Naive B cell (primary cell): ENCODE measurements at places on chromosomes 1 and 21.
A peak's percentile ranks its signal among the peaks of the same experiment; 100 is the strongest.

GRCh38 chr1:176499671-176500070 lies 36.7 kb downstream of the PAPPA2 start:
- DNase-seq = no peak
- H3K4me3 ChIP-seq = no peak overlapping the region
- no peaks in the 10 kb centered on the region for H3K4me1 ChIP-seq
- peaks cover 7% of the 10 kb centered on the region for H3K27me3 ChIP-seq
- H3K27ac ChIP-seq = no peak overlapping the region

GRCh38 chr1:228650141-228650540 lies 85.1 kb upstream of the RHOU start:
- no peaks in the 10 kb centered on the region for H3K36me3 ChIP-seq
- no peak overlapping the region for H3K4me3 ChIP-seq
- H3K27me3 ChIP-seq = peaks cover 74% of the 10 kb centered on the region
- no peak for DNase-seq
- no peak overlapping the region for H3K27ac ChIP-seq

- H3K4me1 ChIP-seq = no peaks in the 10 kb centered on the region
- H3K27ac ChIP-seq = no peak overlapping the region
- DNase-seq = no peak
- no peak overlapping the region for H3K4me3 ChIP-seq
These were observed 559.4 kb downstream of the PLPP3 start for GRCh38 chr1:56019922-56020321.

- H3K27me3 ChIP-seq = no peaks in the 10 kb centered on the region
- H3K4me1 ChIP-seq = no peaks in the 10 kb centered on the region
- no peak overlapping the region for H3K4me3 ChIP-seq
- H3K27ac ChIP-seq = peak overlapping the region; percentile 45
- H3K36me3 ChIP-seq = no peaks in the 10 kb centered on the region
- DNase-seq = no peak
These were observed 261.3 kb upstream of the CHRM3 start for GRCh38 chr1:239125027-239125426.

GRCh38 chr1:220748936-220749335 lies 814 bp downstream of the MTARC2 start:
- H3K27ac ChIP-seq = no peak overlapping the region
- H3K27me3 ChIP-seq = peaks cover 58% of the 10 kb centered on the region
- H3K4me3 ChIP-seq = peak overlapping the region; percentile 82
- H3K4me1 ChIP-seq = peaks cover 4% of the 10 kb centered on the region
- H3K36me3 ChIP-seq = no peaks in the 10 kb centered on the region

GRCh38 chr1:185017338-185017737 lies 28.0 kb upstream of the RNF2 start:
- H3K27ac ChIP-seq = no peak overlapping the region
- DNase-seq = no peak
- H3K4me1 ChIP-seq = no peaks in the 10 kb centered on the region
- H3K36me3 ChIP-seq = no peaks in the 10 kb centered on the region
- peaks cover 6% of the 10 kb centered on the region for H3K27me3 ChIP-seq

DNA sequence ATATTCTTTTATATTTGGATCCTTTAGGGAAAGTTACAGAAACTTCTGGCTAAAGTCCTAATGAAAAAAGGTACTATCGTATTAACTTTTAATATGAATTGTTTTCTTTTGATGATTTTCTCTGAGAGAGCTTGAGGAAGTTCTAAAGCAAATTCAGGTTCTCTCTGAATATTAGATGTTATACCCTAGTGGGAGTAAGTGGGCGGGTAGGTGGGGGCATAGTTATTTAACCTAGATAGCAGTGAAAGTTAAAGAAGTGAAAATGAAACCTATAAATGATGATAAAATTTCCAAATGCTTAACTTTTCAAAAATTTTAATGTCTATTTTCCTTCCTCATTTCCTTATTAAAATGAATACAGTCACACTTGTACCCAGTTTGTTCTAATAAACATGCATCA lies 26.2 kb upstream of the B3GALT2 start:
- DNase-seq = no peak
- H3K27ac ChIP-seq = no peak overlapping the region
- no peak overlapping the region for H3K4me3 ChIP-seq
- peaks cover 30% of the 10 kb centered on the region for H3K36me3 ChIP-seq
- peaks cover 6% of the 10 kb centered on the region for H3K4me1 ChIP-seq

GRCh38 chr1:211495584-211495983 lies 3.6 kb upstream of the RD3 start:
- no peak for DNase-seq
- no peaks in the 10 kb centered on the region for H3K36me3 ChIP-seq
- H3K4me3 ChIP-seq = no peak overlapping the region
- no peaks in the 10 kb centered on the region for H3K4me1 ChIP-seq

- H3K27ac ChIP-seq = no peak overlapping the region
- H3K4me3 ChIP-seq = no peak overlapping the region
- no peaks in the 10 kb centered on the region for H3K4me1 ChIP-seq
These were observed 51.9 kb upstream of the GOLT1A start for GRCh38 chr1:204265665-204266064.

DNA sequence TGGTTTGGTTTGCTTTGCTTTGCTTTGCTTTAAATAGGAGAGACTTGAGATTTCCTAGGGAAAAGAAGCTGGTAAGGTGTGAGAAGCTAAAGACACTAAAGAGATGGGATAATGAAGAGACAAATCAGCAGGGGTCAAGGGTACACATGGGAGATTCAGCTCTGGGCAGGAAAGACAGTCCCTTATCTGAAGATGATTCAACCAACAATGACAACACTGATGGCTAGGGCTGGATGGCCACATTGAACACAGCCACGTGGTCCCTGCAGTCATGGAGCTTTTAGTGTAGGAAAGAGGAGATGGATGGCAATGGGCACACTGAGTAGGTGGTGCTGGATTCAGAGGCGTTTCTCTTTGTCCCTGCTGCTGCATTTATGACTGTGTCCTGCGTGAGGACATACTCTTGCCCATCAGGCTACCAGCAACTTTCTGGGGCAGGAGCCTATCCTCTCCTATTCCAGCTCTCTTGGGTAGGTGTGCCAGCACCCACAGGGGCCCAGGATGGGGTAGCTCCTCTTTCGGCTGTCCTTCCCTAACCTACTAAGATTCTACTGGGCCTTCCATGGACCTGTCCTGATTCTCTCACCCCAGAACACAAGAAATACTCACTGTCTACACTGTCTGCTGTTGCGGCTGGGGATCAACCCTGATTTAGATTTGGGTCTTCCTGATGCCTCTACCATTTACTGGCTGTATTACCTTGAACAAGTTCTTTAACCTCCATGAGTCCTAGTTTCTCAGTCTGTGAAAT lies 1.4 kb upstream of the SHISA4 start:
- peaks cover 25% of the 10 kb centered on the region for H3K4me1 ChIP-seq
- H3K36me3 ChIP-seq = no peaks in the 10 kb centered on the region
- no peak for DNase-seq
- H3K27me3 ChIP-seq = peaks cover 31% of the 10 kb centered on the region

DNA sequence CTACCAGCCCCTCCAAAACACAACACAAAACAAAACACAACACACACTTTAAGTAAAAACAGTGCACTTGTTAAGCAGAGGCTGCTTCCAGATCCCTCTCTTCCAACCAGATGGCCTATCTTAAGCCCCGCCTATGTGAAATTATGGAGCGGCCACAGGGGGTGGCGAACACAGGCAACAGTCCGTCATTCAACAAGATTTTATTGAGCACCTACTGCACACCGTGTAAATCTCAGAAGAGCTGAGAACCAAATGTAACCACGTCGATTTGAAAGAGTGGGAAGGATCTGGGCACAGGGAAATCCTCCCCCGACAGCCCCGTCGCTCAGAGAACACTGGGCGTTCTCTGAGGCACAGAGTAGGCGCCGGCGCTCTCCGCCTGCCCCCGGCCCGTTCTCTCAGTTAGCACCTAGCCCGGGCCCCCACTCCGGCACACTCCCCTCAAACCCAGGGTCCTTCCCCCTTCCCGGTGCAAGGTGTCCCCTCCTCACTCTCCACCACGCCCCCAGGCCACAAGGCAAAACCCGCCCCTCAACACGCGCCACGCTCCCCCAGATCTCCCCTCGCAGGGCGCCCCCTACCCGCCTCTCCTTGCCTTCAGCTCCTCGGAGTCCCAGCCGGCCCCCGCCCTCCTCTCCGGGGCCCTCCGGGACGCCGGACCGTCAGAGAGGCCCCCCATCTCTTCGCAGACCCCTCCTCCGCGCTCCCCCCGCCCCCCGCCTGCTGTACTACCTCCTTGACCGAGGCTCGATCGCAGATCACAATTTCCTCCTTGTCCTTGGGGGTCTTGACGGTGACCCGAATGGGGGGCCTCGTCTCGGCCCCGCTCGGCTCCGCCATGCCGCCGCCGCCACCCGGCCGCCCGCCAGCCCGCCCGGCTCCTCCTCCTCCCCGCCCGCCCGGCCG lies 483 bp downstream of the UBQLN4 start:
- no peaks in the 10 kb centered on the region for H3K27me3 ChIP-seq
- H3K4me1 ChIP-seq = peaks cover 39% of the 10 kb centered on the region
- peak; percentile 69 for DNase-seq
- H3K36me3 ChIP-seq = peaks cover 9% of the 10 kb centered on the region
- H3K4me3 ChIP-seq = peak overlapping the region; percentile 96

GRCh38 chr1:10271869-10272268 lies 61.5 kb downstream of the KIF1B start:
- no peak overlapping the region for H3K27ac ChIP-seq
- H3K4me1 ChIP-seq = no peaks in the 10 kb centered on the region
- no peak for DNase-seq
- no peak overlapping the region for H3K4me3 ChIP-seq

DNA sequence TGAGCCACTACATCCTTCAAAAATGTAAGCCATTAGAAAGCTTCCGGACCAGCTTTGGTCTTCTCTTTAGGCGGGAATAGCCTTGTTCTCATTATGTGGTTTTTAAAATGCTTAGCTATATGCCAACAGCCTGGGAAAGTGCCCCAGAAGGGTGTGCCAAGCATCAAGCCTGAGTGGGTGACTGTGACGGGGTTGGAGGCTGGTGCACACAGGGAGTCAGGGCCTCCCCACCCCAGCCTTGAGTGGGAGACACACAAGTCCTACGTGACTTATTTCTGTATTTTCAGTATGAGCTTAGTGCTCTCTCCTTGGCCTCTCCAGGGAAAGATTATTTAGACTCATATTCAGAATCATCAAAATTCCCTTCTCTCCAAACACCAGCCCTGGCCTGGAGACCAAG lies 9.8 kb downstream of the UBASH3A start:
- no peak for DNase-seq
- no peaks in the 10 kb centered on the region for H3K36me3 ChIP-seq
- H3K4me3 ChIP-seq = no peak overlapping the region
- H3K4me1 ChIP-seq = no peaks in the 10 kb centered on the region

DNA sequence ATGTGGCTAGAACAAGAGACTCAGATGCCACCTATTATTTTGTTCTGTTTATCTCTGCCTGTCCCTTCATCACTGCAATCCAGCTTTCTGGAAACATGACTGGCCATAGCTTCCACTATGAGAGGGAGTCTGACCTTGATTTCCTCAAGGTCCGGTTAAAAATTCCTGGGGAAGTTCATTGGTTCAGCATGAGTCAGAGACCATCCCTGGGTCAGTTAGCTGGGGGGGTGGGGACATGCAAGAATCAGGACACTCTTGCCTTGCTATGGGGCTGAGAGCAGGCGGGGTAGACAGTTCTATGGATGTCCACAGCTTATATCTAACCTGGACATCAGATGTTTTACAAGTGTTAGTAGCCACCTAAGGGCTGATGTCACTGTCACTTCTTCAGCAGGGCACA lies 81.1 kb downstream of the TENT5C start:
- no peak for DNase-seq
- peaks cover 4% of the 10 kb centered on the region for H3K4me1 ChIP-seq
- H3K36me3 ChIP-seq = no peaks in the 10 kb centered on the region
- no peak overlapping the region for H3K27ac ChIP-seq

DNA sequence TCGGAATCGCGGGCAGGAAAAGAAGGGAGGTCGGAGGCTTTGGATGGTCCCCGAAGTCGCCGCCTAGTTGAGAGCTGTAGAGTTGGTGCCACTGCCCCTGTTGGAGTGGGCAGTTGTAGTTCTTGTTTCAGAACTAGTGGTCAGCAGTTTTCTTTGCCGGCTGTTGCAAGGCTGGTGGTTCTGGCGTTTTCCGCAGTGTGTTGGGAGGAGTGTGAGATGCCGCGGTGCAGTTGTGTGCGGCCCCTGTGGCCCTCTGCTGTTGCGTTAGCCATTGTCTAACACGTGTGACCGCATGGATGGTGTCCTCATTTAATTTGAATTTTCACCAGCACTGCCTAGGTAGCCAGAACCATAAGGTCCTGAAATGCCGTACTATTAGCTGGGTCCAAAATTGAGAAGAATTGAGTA lies 1.4 kb downstream of the ARF1 start:
- H3K4me1 ChIP-seq = peaks cover 56% of the 10 kb centered on the region
- H3K27ac ChIP-seq = peak overlapping the region; percentile 96
- peak overlapping the region; percentile 95 for H3K4me3 ChIP-seq
- no peaks in the 10 kb centered on the region for H3K27me3 ChIP-seq
- no peak for DNase-seq

GRCh38 chr1:3688356-3689137 lies 36.2 kb downstream of the TP73 start:
- H3K27ac ChIP-seq = no peak overlapping the region
- H3K27me3 ChIP-seq = peaks cover 12% of the 10 kb centered on the region
- no peak for DNase-seq
- no peaks in the 10 kb centered on the region for H3K4me1 ChIP-seq
- no peak overlapping the region for H3K4me3 ChIP-seq

- H3K36me3 ChIP-seq = no peaks in the 10 kb centered on the region
- H3K4me3 ChIP-seq = peak overlapping the region; percentile 36
- H3K4me1 ChIP-seq = peaks cover 27% of the 10 kb centered on the region
- DNase-seq = no peak
These were observed 24.4 kb downstream of the DHRS3 start for GRCh38 chr1:12593621-12594066.

DNA sequence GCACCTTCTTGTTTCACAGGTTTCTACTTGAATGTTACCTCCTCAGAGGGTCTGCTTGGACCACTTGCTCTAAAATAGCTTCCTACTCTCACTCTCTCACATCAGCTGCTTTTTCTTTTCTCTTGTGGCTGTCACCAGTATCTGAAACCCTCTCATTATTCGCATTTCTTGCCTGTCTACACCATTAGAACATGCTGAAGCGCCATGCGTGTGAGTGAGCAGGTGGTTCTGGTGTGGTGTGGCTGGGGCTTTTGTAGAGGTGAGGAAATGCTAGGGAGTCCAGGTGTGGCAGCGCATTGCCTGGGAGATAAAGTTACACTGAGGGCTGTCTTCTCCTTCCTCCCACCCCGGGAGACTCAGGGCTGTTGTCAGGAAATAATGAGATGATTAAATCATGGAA lies 4.1 kb downstream of the ZNF362 start:
- peaks cover 58% of the 10 kb centered on the region for H3K4me1 ChIP-seq
- H3K4me3 ChIP-seq = no peak overlapping the region
- H3K27ac ChIP-seq = no peak overlapping the region
- no peak for DNase-seq

GRCh38 chr1:156765666-156766065 lies 1.7 kb upstream of the PRCC start:
- DNase-seq = no peak
- H3K4me3 ChIP-seq = no peak overlapping the region
- peaks cover 5% of the 10 kb centered on the region for H3K36me3 ChIP-seq
- H3K4me1 ChIP-seq = peaks cover 22% of the 10 kb centered on the region
- H3K27me3 ChIP-seq = no peaks in the 10 kb centered on the region
- no peak overlapping the region for H3K27ac ChIP-seq
